Endothelial cell of umbilical vein (primary cell): ENCODE measurements at places on chromosomes 1 and 21. TPM values are rescaled to one million over a fixed set of nuclear protein-coding genes. Genes with fewer than 3 reads are reported as not detected.

PTCH2 gene
- polyA plus RNA-seq = 1.8 and 2.6 TPM in 2 replicates

CRNN gene
- not detected in 2 replicates for polyA plus RNA-seq

IGSF9 gene
- 0.10 and 0.15 TPM in 2 replicates for polyA plus RNA-seq

DVL1 gene
- polyA plus RNA-seq = 26.8 and 38.2 TPM in 2 replicates

VASH2 gene
- 0.30 and 0.70 TPM in 2 replicates for polyA plus RNA-seq

PPFIA4 gene
- polyA plus RNA-seq = 0.13 and 0.17 TPM in 2 replicates

CCDC190 gene
- 1.9 and 3.7 TPM in 2 replicates for polyA plus RNA-seq

HLX gene
- 6.7 and 7.5 TPM in 2 replicates for polyA plus RNA-seq

ADSS2 gene
- polyA plus RNA-seq = 24.9 and 35.5 TPM in 2 replicates
